ENCODE measurements at places on chromosomes 13 and 19.

DNA sequence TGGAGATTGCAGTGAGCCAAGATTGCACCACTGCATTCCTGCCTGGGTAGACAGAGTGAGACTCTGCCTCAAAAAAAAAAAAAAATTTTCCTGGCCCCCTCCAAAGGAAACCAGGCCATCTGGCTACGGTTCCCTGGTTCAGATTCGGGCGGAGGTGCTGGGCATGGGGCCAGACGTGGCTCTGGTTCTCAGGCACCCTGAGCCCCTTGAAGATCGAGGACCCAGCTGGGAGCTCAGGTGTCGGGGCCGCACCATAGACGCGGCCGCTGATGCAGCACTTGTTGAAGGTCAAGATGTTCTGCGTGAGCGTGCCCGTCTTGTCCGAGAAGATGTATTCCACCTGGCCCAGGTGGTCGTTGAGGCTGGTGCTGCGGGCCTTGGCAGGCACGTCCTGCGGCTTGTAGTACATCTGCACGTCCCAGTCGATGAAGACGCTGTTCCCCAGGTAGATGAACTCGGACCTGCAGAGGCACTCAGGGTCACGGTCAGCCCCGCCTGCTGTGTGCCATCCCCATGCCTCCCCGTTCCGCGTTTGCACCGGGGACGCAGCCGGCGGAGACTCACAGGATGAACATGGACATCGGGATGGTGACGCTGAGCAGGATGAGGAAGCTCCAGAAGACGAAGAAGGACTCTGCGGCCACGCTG lies 12.3 kb downstream of the ATP8B3 start:
- DNase-seq, result no peak

DNA sequence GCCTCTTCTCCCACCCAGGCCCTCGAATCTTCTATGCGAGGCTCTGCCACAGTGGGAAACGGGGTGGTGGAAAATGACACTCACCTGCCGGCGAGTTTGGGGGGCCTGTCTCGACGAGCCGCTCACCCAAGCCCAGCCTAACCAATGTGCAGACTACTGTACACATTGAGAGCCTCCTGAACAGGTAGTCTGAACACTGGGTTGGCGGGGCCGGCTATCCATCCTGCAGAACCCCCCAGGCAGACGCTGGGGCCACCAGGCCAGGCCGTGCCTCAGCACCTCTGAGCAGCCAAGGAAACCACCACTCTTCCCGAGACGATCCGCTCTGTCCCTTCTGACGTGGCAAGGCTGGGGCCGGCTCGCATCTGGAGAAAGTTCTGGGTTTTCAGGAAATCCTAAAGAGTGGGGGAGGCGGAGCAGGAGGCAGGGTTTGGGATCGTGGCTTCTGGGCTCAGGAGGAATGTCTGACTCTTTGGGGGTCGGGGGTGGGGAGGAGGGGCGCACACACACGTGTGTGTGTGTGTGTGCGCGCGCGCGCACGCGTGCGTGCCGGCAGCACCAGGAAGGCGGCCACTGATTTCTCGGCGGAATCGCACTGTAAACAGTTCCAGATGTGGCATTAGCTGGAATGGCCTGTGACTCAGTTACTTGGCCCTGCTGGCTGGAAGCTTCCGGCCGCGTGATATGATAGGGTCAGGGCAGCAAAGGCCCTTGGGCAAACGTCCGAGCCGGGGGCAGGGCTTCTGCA lies 18.5 kb downstream of the TMED1 start:
- no peak for DNase-seq

- no peak for DNase-seq
Measured at GRCh38 chr13:67772807-67773453, 542.8 kb upstream of the PCDH9 start.

- DNase-seq, result no peak
Measured at GRCh38 chr13:22940090-22940710, 240.6 kb upstream of the SGCG start.

Data from esophagus squamous epithelium (tissue), 5 donors.